ENCODE measurements at places on chromosomes 11 and 22. TPM values are rescaled to one million over a fixed set of nuclear protein-coding genes. Genes with fewer than 3 reads are reported as not detected.
A peak's percentile ranks its signal among the peaks of the same experiment; 100 is the strongest.

TMEM86A gene
- total RNA-seq: 0.50 TPM

DNA sequence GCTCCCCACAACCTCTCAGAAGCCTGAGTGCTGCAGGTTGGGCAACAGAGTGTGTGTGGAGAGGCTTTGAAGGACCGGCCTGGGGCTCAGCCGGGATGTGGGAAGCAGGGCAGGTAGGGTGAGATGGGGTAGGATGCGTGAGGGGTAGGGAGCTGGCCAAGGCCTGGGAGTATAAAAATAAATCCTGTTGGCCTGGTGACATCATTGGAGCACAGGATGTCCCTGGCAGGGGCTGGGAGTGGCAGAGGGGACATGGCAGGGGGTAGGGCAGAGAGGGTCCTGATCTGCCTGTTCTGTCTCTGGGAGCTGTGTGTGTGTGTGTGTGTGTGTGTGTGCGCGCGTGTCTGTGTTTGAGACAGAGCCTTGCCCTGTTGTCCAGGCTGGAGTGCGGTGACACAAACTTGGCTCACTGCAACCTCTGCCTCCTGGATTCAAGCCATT, 28.6 kb downstream of the TEF start:
- H3K27ac ChIP-seq: peak overlapping the region; percentile 15
- DNase-seq: no peak

GGT5 gene
- total RNA-seq: not detected

ANKK1 gene
- total RNA-seq: 0.07 TPM

- no peak overlapping the region for H3K4me3 ChIP-seq
- H3K27me3 ChIP-seq: peaks cover 2% of the 10 kb centered on the region
Measured at GRCh38 chr11:19467904-19468303, 227.2 kb upstream of the E2F8 start.

Measured in activated CD4-positive, alpha-beta memory T cell treated with anti-CD3 and anti-CD28 coated beads for 36 hours (primary cell).